ENCODE measurements at places on chromosomes 11 and 22.

GRCh38 chr22:46710806-46711205 lies 27.2 kb downstream of the CERK start:
- DNase-seq: no peak

- DNase-seq: no peak
These were observed 3.2 kb upstream of the KCNE3 start for GRCh38 chr11:74470526-74470925.

GRCh38 chr11:88398791-88399570 lies 61.4 kb upstream of the CTSC start:
- no peak for DNase-seq

DNA sequence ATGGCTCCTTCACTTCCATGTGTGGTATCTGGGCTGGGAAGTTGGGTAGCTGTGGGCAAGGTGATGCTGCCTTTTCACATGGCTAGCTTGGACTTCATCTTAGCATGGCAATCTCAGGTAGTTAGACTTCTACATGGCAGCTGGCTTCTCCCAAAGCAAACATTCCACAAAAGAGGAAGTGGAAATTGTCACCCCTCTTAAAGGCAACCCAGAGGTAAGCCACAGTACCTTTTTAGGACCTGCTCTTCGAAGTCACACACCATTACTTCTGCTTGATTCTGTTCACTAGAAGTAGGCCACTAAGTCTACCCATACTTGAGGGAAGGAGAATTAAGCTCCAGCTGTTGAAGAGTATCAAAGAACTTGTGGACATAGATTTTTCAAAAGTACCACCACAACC lies 25.9 kb downstream of the TUG1 start:
- no peak for DNase-seq

- no peak for DNase-seq
These were observed 18.9 kb downstream of the MYRF start for GRCh38 chr11:61771195-61771894.

DNA sequence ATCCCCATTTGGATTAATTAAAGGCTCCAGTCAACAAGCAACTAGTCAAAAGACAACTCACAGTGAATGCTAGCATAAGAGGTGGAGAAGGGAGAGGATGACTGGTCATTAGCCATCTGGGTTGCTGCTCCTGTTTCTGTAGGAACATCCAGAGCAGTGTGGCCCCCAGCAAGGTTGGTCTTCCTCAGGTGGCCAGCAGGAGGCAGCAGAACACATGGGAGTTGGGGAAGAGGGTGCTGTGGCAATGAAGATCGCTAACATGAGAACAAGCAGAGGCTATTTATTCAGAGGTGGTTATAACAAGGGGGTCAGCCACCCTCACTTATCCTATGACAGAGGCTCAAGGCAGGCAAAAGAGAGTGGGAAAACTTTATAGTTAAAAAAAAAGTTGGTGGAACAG lies 21.3 kb downstream of the IZUMO1R start:
- no peak for DNase-seq

DNA sequence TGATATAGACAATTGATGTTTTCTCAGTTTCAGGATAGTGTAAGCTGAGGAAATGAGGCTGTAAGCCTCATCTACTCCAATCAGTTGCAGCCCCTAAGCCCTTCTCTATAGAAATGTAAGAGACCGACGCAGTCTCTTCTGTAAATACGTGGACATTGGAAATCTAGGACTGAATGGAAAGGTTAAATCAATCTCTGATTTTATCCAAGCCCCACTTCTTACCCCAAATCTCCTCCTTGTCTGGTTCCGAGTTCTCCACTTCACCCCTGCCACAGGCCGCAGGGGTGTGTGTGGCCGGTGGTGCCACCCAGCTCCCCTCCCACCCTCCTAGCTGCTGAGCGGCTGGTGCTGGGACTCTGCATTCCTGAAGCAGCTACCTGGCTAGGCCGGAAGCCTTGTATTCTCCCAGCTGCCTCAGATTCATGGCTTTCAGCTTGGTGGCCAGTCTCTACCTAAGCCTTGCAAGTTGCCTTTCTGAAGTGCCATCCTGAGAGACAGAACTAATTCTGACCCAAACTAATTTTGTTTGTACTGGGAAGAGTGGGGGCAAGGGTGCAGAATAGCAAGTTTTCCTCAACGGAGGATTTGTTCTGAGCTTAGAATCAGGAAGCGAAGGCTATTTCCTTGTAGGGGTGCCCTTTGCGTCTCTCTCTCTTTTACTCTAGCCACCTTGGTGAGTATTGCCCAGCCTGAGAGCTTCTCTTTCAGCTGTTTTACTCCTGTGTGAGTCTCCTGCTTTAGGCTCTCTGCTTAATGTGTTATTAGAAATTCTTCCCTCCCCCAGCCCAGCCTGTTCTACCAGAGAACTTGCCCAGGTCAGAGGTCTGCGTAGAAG lies 749 bp downstream of the VWA5A start:
- DNase-seq: no peak

DNA sequence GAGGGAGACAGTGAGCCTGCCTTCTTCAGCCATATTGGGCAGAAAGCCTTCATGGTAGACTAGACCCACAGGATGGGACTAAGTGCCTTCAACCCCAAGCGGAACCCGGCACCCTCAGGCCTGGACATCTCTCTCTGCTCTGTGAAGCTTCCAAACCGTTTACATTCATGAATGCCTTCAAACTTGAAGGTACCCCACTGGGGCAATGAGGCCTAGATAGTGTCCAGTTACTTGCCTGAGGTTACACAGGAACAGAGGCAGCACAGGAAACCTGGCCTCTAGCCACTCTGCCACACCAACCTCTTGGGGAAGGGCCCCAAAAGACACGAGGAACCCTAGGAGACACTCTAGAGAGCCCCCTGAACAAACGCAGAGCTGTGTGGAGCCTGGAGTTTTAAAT lies 14.5 kb upstream of the CYP2R1 start:
- DNase-seq: no peak

DNA sequence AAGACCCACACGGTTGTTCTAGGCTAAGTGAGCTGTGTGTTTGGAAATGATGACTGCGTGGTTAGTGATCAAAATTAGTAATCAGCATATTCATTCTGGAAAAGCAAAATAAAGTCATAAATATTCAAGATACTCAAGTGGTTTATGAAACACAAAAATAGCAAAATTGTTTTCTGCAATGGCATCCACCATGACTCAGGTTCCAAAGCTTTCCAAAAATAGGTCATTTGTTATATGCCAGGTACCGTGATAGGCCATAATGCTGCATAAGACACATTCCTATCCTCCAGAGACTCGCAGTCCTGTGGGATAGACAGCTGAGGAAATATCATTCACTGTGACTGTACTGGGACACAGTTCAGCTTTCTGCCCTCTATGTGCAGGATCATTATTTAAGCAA lies 2.4 kb upstream of the ATL3 start:
- no peak for DNase-seq

- DNase-seq: peak; percentile 73
These were observed at the start of gene UPK2 for GRCh38 chr11:118956094-118956846. UPK2 (plus strand) TSS chr11:118956298; CDS start chr11:118956351, 53 bp downstream.

DNA sequence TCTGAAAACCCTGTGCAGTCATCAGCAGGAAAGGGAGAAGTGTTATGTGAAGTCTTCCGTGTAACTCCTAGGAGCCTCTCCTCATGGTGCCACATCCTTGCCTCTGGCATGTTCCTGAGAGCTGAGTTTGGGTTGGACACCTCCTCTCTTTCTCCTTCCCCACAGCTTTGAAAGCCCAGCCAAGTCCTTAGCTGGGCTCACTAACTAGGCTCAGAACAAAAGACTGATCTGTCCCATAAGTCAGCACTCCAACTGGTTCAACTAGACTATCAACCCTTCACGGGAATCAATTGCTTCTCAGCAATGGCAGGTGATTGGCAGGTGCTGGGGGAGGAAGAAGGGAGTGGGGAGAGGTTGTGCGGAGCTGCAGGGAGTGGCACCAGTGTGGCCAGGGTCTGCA lies 509.9 kb upstream of the B3GAT1 start:
- no peak for DNase-seq

DNA sequence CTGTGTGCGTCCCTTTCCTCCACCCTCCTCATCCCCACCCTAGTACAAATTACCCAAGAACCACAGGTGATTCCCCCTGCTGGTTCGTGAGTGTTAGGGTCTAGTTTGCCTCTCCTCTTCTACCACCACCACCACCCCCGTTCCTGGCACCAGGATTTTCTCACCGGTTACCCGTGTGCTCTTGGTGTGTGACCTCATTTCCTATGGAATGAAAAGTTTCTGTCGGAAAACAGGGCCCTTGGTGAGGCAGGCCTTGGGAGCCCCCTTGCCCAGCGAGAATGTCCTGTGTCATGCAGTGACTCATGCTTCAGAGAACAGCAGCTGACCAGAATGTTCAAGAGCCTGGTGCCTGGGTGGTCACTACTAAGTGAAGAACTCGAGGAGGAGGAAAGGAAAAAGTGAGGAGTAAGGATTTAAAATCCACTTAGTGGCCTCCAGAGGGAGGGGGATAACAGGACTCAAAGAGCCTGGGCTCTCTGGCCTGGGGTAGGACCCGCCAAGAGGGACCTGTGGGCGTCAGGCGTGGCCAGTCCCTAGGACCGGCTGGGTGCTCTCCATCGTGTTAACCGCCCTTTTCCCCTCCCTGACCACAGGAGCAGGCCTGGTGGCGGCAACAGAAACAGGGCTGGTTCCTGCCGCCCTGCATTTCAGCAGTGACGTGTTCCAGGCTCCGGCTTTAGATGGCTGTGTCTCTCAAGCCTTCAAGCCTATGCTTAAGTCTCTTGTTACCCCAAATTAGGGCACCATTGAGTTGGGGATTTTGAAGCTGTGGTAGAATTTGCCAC lies 30.2 kb downstream of the C22orf31 start:
- no peak for DNase-seq

DNA sequence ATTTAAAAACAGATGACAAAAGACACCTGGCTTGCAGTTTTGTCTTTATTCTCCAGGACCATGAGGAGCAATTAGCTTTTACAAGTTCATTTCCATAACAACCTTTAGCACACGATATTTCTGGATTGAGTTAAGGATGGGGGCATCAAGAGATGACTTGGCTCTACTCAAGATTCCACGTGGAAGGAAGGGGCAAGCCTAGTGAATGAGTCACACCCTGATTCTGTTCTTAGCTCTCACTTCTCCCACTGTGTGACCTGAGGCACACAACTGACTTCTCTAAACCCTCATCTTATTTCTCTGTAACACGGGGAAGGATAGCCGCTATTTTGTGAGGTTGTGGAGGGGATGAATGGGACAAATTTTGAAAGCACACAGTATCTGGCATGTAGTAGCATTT lies 185.5 kb downstream of the KIRREL3 start:
- no peak for DNase-seq

DNA sequence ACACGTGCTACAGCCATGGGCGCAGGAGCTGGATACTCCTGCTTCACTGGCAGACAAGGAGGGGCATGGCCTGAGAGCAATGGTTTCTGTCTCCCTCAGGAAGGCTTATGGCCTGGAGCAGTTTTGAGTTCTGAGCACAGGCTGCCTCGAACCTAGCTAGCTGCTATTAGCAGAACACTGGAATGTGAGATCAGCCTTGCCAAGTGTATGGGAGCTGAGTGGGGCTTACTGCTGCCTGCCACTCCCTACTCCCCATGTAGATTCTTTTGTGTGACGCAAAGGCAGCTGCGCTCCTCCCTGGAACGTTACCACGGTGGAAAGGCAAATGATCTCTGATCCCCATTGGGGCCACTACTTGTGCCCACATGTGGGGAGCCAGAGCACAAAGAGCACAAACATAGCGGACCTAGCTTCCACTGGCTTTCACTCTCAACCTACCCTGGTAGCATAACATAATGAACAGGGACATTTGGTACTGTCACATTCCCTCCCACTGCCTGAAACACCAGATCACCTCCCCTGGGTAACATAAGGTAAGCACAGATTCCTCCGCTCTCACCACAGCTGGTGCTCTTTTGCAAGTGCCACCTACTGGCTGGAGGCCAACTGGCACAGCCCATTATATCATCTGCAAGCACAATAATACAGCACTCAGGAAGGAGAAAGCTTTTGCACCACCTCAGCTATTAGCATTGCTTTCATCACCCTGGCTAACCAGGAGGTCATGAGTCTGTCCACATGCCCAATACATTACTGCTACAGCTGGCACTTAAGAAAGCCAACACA lies 84.6 kb upstream of the GUCY1A2 start:
- no peak for DNase-seq

DNA sequence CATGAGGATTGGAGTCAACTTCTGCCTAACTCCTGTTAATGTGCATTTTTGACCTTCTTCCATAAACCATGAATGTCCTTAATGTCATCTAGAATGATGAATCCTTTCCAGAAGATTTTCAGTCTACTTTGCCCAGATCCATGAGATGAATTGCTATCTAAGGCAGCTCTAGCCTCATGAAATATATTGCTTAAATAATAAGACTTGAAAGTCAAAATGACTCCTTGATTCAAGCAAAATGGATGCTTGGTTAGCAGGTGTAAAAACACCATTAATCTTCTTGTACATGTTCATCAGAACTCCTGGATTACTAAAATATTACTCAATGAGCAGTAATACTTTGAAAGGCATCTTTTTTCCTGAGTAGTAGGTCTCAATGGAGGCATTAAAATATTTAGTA lies 238.5 kb upstream of the ZC3H12C start:
- DNase-seq: no peak

- DNase-seq: no peak
These were observed 5.3 kb downstream of the PHOX2A start for GRCh38 chr11:72238492-72239312.

- no peak for DNase-seq
These were observed 611.9 kb downstream of the TBC1D22A start for GRCh38 chr22:47374273-47374771.

- DNase-seq: no peak
These were observed 36.1 kb upstream of the AMOTL1 start for GRCh38 chr11:94731880-94732601.

DNA sequence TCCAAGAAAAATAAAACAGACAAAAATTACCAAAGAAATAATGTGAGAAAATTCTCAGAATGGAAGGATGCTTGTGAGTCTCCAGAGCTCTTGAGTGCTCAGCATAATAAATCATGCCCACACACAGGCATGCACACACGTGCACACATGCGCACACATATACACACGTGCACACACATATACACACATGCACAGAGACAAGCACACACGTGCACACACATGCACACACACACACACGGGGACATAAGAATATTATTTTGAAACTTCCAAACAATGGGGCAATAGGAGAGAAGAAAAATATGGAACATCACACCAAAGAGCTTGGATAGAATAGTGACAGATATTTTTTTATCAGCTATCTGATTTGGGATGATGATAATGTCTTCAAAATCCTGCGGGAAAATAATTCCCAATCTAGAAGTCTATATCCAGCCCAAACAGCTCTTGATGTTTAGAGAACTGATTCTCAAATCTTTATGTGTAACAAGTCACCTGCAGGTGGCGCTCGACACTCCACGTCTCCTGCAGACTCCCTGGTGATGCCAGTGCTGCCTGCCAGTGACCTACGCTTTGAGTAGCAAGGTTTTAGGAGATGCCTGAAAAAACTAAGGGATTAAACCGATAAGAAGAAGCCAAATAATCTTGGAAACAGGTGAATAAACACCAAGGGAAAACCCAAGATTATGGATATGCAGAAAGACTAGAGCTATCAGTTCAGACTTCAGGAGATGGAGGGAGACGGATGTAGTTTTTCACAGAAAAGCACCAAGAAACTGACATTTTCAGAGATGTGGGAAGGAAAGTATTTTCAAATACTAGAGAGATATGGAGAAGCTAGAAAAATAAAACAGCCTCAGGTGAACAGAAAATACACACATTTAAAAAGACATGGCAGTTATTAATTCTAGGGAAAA lies 743.6 kb downstream of the ETS1 start:
- peak; percentile 8 for DNase-seq
